ENCODE measurements at places on chromosomes 5 and 9.

DNA sequence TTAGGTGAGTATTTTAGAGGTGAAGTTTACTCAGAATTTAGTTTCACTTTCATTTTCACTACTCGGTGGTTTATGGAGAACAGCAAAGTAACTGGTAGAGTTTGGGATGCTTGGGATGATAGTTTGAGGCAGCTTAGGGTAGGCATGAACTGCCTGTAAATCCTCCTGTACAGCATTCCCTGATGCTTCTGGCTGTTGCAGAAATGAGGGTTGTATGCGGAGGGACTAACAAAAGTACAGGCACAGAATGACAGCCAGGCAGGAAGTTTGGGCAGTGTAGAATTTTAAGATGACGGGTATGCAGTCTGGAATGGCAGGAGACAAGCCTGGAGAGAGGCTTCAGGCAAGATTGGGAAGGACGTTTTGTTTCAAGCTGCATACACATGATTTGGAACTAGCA lies 48.0 kb upstream of the FAM120AOS start:
- DNase-seq, result no peak

DNA sequence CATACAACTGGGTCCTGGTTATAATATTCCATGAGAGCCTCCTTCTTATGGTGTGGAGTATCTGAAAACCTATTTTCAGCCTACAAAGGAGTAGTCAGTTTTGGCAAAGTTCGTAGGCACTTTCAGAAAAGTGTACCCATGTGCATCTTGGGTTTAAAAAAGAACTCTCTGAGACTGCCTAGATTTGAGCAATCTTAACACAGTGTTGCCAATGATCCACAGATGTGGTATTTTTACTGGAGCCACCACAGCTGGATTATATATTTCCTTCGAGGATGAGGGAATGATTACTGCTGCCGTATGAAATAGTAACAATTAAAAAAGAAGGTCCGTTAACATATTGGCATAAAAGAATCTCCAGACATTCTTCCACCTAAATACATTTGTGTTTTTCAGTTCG lies 1.1 kb downstream of the PALM2AKAP2 start:
- no peak for DNase-seq

DNA sequence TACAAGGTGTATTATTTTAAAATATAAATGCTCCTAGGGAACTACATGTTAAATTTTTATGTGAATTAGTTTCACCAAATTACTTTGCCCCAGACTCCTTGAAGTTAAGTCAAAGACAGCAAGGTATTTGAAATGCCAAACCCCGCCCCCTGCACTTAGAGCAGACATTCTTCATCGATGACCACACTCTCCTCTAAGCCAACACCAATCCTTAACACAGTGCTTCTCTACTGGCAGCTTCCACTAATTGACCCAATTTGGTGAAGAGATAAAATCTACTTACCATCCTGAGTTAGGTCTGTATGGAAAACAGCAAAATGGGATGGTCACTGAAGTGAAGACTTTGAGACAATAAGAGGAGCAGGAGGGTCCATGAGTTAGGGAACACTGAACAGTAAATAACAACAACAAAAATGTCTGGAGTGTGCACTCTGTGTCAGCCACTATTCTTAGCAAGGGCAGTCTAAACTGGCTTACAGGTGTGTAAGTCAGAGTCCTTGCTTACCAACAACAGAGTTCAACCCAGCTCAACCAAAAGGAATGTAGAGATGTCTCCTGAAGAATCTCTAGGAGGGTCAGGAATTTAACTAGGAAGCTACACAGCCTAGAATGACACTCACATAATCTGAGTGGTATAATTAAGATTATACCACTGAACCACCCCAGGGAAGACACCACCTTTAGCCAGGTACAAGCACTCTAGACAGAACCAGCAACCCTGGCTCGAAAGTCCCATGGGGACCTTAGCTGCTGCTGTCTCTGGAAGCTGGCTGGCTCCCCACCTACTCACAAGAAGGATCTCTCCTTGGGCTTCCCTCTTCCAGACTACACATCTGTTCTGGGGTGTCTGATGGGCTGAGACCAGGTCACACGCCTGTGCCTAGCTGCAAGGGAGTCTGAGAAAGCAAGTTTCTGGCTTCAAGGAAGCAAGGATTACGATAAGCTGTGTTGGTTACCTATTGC lies 8.8 kb upstream of the UBE2QL1 start:
- no peak for DNase-seq

DNA sequence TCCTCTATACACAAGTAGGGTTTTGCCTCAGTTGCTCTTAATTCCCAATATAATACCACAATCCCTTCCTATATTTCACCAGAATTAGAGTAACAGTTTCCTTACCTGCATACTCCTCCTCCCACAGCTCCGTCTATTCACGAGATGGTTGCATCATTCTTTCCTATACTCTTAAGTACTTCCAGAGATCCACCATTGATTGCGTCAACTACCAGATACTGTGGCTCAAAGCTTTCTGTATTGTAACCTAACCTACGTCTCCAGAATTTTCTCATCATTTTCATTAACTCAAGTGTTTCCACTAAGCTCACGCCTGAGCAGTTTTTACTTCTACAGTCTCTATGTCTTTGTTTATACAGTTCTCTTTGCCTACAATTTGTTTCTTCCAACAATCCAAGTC lies 31.2 kb upstream of the MINAR2 start:
- DNase-seq, result no peak

GRCh38 chr5:107673039-107673367 lies 2.3 kb upstream of the EFNA5 start:
- no peak for DNase-seq

- no peak for DNase-seq
Measured at GRCh38 chr9:120716483-120716882, 2.2 kb upstream of the MEGF9 start.

DNA sequence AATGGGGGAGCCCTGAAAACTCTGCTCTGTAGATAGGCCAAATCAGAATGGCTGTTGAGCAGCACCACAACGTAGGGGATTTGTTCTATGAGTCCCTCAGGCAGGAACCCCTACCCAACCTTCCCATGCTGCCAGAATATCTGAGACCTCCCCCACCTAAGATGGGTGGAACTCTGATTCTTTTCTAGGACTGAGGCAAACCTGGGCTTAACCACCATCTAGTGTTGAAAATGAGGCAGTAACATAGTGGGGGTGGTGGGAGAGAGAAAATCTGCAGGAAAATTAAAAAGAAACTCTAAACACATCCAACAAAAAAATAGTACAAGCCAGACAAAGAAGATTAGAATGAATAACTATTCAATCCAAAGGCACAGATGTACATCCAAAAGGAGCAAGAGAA lies 228.4 kb downstream of the ATPSCKMT start:
- DNase-seq, result no peak

- DNase-seq, result no peak
Measured at GRCh38 chr5:35902046-35902672, 36.3 kb downstream of the CAPSL start.

DNA sequence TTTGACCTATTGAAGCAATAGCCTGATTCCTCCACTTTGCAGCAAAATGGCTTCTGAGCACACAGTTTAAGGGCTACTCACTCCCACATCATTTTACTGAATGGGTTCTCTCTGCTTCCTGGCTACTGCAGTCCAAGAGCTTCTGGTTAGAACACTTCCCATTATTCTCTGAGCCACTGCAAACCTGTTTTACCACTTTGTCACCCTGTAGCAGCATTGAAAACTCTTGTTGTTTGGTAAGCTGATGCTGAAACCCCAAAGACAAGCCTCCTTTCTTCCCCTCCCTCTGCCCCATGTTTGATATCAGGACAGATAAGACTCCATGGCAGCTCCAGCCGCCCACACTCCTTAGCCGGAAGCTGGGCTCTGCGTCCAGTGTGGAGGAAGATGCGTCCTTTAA lies 84.4 kb upstream of the RARS1 start:
- no peak for DNase-seq

- DNase-seq, result no peak
Measured at GRCh38 chr5:159581502-159582249, 251.4 kb upstream of the IL12B start.

DNA sequence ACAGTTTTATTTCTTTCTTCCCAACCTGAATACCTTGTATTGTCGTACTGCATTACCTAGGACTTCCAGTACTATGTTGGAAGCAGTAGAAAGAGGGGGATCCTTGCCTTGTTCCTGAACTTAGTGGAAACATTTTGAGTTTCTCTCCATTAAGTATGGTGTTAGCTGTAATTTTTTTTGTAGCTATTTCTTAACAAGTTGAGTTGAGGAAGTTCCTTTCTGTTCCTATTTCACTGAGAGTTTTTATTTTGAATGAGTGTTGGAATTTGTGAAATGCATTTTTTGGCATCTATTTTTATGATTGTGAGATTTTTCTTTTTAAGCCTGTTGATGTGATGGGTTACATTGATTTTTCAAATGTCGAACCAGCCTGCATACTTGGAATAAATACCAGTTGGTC lies 49.0 kb downstream of the FSD1L start:
- no peak for DNase-seq

GRCh38 chr5:173720953-173721600 lies 104.6 kb upstream of the BOD1 start:
- no peak for DNase-seq

DNA sequence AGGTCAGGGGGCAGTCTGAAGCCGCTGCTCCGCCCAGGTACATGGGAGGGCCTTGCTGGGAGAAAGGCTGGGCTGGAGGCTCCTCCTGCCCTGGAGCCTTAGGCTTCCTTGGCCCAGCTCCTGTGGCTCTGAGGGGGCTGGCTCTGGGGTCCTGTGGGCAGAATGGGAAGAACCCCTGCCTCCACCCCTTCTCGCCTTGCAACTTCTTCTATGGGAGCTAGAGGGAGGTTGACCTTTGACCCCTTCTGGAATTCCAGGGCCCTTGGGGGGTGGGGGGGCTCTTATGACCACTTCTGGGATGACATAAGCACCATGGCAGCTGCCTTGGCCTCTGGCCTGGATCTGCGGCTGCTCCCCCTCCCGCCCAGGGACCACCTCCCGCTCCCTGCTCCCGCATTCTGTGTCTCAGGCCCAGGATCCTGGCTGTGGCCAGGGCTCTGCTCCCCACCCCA lies 32.2 kb downstream of the IER5L start:
- peak; percentile 74 for DNase-seq

- DNase-seq, result no peak
Measured at GRCh38 chr9:20238921-20239320, 383.4 kb downstream of the MLLT3 start.

DNA sequence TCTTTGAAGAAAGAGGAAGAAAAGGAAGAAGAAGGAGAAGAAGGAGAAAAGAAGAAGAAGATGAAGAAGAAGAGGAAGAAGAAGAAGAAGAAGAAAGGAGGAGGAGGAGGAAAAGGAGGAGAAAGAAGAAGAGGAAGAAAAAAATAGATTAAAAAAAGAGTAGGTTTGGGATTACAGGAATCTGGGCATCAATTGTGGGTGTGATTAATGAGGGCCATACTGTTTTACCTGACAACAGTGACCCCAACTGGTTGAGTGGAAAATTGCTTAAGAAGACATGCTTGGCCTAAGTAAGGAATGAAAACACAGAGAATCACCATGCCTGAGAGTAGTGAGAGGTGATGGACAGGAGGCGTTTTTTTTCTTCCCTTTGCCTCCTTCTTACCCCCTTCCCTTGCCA lies 114.6 kb downstream of the FAM170A start:
- peak; percentile 50 for DNase-seq

DNA sequence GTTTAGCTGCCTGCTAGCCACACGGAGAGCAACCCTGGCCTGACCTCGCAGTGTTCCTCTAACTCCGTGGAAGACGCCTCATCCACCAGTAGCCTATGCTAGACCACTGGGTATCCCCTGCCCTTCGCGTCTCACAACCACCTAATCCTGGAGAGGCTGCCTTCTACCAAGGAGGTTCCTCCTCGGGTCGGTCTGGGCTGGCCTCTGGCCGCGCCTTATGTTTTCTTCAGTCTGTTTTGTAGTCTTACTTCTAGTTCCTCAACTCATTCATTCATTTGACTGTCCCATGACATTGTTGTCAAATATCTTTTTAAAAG lies 1.6 kb upstream of the TPM2 start:
- DNase-seq, result peak; percentile 64

GRCh38 chr5:159274676-159275075 lies 11.6 kb downstream of the UBLCP1 start:
- DNase-seq, result no peak

DNA sequence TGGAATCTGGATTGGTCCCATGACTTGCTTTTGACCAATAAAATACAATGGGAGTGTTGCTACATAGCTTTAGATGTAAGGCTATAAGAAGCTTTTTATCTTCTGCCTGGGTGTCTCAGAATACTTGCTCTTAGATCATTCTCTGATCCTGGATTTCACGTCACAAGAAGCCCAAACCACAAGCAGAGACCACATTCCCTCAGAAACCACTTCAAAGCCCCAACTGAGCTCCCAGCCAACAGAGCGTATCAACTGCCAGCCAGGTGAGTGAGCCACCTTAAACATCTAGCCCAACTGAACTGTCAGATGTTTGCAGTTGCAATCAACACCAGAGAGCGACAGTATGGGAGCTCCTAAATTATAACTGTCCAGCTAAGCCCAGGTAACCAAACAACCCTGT lies 687.1 kb downstream of the TLE1 start:
- no peak for DNase-seq

DNA sequence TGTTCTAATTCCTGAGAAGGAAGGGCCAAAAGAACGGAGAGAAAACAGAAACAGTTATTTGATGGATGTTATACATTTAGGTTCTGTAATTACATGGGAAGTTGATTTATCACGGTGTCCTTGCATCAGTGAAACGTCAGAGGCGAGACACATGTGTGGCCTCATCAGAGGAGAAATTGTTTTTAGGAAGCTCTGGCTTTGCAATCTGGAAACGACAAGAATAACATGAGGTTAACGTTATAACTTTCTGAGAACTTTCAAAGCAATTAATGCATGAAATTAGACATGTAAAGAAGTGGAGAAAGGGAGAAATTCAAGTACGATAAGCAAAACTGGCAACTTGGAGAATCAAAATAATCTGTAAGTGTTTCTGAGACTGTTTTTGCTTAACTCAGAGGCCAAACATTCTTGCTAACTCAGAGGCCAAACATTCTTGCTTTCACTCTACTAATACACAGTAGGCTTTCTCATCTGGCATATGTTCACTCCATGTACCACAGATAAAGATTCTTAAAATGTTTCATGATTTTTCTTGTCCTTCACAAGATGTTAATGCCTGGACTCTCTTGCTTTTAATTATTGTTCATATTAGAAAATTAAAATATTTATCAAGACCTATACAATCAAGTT lies 933.0 kb downstream of the TLE4 start:
- DNase-seq, result no peak

GRCh38 chr5:116562669-116563068 lies 12.0 kb downstream of the SEMA6A start:
- no peak for DNase-seq

DNA sequence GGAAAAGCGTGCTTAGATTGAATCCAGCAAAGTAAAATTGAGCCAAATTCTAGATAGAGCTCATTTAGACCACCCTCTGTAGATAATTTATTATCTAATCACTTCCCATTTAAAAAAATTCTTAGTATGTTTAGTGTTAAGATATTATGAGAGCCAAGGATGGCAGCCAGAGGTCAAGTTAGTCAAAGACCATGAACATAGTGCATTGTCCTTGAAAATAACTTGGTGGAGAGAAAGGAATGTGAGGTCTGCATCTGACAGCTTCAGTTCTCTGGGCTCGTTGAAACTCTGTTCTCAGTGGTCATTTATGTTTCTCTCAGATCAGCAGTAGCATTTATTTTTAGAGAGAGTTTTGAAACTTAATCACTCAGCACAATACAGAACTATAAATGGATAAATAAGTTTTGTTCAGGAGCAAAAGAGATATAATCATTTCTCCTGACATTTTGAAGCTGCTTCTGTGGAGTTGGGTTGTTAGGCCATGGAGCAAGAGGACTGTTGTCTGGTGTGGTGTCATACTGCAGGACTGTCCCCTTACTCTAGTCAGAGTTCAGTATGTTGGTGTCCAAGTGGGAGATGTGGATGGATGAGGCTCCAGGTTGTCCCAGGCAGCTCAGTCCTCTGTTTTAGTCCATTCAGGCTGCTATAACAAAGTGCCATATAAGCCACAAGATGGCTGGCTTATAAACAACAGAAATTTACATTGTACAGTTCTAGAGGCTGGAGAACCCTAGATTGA lies 337.7 kb downstream of the FBXL7 start:
- DNase-seq, result no peak

All from H9 (cell line).